CD14-positive monocyte (primary cell): ENCODE measurements at places on chromosomes 1 and 21.
A peak's percentile ranks its signal among the peaks of the same experiment; 100 is the strongest.

GRCh38 chr1:108661030-108661609 lies at the start of gene HENMT1:
TSS of gene HENMT1 (minus strand) at chr1:108661093. CDS start at chr1:108659884, 1,209 bp downstream.
- peak; percentile 62 for DNase-seq

- no peak for DNase-seq
Measured at GRCh38 chr1:102776071-102776470, 332.3 kb downstream of the COL11A1 start.

GRCh38 chr1:109443476-109443875 lies 17.2 kb upstream of the PSMA5 start:
- no peak for DNase-seq

DNA sequence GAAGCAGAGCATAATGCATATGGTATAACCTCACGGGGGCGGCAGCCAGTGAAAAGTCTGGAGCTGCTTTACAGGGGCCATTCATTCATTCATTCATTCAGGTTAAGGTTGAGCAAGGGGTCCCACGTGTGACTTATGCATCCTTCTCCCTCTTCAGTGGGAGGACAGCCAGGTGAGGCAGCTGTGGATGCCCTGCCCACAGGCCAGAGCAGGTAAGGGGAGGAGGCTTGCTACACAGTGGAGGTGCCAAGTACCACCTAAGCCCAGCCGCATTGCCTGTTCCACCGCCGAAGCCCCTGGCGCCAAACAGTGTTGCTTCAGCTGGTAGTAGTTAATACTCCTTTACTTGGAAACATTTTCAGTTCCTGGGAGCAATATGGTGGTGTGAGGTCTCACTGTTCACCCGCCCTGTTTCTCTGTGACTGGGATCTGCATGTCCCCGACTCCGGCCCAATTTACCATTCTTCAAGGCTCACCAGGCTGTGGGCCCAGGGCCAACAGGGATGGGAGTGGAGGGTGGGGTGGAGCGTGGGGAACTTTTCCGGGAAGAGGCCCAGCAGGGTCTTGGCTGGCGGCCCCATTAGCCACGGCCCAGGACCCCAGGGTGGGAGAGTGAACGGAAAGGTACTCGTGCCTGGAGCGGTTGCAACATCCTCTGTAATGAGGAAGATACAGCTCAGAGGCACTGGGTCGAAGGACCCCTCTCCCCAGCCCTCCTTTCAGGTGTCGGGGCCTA lies 722 bp upstream of the PODN start:
- no peak for DNase-seq

- peak; percentile 63 for DNase-seq
Measured at GRCh38 chr1:205791568-205792180, 16.4 kb upstream of the RAB29 start.

DNA sequence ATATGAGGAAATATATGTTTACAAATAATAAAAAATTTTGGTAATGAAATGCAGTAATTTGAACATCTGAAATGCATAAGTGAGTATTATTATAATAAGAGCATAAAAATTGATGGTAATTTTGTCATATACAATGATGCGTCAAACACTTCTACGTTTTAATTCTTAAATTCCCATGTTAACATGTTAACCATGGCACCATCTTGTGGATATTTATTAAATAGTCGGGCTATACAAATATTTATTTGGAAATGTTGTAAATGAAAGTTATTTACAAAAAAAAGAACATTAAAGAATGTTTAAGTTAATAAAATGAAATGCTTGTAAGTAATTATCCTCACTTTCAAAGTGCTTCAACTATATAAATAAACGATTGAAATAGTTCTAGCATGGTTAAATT lies 57.2 kb upstream of the C1orf185 start:
- DNase-seq = no peak

DNA sequence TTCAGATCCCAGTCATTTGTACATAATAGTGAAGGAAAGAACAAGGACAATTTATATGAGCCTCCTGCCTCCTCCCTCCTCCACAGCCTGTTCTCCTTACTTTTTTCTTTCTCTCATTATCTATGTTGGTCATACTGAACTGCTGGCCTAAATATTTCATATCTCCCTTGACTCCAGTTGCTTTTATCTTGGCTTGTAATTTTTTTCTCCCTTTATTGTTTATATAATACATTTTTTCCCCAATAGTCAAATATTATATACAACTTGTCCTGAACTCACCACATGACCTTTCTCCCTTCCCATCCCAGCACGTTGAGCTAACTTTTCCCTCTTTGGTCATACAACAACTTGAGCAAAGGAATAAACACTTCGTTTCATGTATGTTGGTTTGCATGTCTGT lies 752.1 kb downstream of the LTN1 start:
- DNase-seq = no peak

GRCh38 chr21:45715441-45715840 lies 71.9 kb downstream of the PCBP3 start:
- DNase-seq = no peak

DNA sequence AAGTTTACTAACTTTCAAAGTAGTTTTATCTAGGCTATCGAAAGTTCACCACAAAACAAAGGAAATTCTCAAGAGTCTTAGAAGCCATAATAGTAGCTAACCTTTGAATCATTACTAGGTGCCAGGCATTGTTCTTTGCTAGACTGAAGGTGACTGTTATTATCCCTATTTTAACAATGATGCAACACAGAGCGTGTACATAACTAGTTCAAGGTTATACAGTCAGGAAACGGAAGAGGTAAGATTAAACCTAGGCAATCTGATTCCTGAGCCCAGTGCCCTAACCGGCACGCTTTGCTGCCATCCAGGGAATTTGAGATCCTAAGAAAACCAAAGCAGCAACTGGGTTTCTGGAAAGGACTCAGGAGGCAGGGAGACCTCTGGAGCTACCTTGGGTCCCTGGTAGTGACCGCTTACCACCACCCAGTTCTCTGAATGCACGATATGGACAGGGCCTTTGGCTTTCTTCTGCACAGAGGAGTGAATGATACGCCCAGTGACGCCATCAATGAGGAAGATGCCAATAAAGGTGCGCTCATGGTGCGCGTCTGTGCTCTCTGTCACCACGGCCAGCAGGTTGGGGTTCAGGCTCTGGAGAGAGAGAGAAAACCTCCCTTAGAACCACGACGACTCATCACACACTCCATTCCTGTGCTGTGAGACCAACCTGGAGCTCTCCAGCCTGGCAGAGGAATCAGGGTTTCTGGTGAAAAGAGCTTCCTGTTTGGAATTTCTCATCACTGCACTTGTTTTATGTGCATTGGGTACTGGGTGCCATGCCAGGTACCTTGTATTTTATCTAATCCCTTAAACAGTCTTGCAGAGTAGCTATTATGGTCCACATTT lies 13.1 kb upstream of the UBR4 start:
- no peak for DNase-seq
